ENCODE measurements at places on chromosomes 5 and 9.

GRCh38 chr5:111805071-111805470, 48.1 kb upstream of the NREP start:
- DNase-seq: no peak

GRCh38 chr5:181259974-181260719, 796 bp downstream of the TRIM52 start:
- DNase-seq: no peak

DNA sequence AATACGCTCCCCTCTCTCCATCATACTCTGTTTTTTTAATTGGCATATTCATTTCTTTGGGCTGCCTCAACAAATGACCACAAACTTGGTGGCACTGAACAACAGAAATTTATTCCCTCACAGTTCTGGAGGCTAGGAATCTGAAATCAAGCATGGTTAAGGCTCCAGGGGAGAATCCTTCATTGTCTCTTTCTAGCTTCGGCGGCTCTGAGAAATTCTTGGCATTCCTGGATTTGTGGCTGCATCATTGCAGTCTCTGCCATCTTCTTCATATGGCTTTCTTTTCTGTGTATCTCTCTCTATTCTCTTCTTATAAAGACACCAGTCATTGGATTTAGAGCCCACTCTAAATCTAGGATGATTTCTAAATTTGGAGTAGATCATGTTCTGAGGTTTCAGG, 10.9 kb upstream of the SLC24A2 start:
- DNase-seq: no peak

DNA sequence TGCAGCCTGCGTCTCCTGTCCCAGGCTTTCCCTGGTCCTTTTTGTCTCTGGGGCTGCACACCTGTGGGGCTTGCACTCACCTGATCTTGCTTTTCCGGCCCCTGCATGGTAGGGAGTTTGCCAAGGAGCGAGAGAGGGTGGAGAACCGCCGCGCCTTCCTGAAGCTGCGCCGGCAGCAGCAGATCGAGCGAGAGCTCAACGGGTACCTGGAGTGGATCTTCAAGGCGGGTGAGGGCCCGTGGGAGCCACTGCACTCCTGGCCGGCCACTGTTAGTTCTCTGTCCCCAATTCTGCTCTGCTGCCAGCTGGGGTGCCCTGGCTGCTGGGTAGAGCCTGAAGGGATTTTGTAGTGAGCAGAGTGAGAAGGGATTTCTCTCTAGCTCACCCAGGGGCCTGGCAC, 78.0 kb downstream of the CACNA1B start:
- DNase-seq: no peak

DNA sequence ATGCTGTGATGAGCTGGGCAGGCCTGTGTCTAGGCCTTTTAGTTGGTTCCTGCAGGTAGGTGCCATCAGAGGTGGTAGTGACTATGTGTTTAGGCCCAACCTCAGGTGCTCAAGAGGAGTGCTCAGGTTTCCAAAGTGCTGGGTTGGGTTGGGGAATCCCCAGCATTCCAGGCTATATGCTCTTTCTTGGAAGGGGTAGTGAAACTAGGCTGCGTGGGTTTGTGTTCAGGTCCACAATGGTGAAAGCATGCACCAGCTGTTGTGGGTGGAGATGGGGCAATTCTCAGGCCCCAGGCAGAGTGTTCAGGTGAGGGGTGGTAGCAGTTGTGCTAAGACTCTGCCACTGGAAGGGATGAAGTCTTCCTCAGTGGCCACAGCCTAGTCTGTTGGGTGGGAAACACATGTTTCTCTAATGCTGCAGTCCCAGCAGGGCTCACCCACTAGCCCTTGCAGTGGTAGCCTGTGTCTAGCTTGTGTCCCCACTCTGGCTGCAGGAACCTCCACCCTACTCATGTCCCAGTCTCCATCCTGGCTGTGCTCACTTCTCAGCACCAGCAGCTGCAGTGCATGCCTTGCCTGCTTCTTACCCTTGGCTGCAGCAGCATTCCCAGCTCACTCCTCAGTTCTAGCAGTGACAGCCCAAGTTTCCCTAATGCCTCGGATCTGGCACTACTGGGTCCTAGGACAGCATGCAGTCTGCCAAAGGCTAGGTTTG, 78.9 kb downstream of the FAM170A start:
- DNase-seq: no peak

- no peak for DNase-seq
Measured at GRCh38 chr9:130172858-130173665, 858 bp downstream of the NCS1 start.

GRCh38 chr9:28868228-28868990, 1295.1 kb upstream of the C9orf72 start:
- DNase-seq: no peak

- DNase-seq: no peak
Measured at GRCh38 chr5:38872826-38873225, 27.0 kb downstream of the OSMR start.

DNA sequence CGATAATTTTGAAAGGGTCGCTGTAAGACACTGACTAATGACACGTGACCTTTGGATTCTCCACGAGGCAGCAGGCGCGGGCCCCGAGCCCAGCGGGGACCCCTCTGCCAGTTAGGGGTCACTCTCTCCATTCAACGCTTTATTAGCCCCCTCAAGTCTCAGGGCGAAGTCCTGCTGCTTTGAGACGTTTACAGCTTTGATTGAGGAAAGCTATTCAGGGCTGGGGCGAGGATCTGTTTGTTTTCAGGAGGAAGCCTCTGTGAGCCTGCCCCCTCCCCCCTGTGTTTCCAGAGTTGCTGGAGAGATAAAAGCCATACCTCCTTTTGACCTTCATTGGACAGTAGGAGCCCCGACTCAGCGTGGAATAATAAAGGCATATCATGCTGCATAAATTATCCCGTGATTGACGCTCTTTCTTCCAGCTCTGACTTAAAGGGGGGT, 31.4 kb upstream of the MSX2 start:
- DNase-seq: no peak

- peak; percentile 76 for DNase-seq
Measured at GRCh38 chr9:69452110-69452782, 127.2 kb downstream of the ENTREP1 start.

DNA sequence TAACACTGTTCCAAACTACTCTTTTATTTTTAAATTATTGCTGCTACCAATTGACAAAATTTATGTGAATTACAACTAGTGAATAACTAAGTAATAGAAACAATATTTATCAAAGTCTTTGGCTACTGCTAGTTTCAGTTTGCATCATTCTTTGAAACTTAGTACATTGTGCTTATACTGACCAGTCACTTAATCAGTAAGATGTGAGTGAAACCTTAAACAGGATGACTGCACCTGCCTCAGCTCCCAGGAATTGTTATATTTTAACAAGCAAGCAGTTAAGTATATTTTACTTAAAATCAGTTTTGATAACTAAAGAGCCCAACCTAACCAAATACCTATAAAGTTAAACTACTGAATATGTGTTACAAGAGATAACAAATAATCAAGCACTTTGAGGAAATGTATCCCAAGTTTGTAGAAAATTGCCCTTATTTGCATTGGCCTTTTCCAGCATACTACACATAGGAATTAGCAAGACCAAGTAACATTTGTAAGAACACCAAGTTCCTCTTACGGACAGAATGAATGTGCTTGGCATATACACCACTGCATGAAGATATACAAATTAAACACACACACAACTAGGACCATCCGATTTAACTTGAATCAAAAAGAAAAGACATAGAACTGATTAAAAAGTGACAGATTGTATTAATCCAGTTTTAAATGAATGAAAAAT, 545.5 kb upstream of the DAB2 start:
- no peak for DNase-seq

DNA sequence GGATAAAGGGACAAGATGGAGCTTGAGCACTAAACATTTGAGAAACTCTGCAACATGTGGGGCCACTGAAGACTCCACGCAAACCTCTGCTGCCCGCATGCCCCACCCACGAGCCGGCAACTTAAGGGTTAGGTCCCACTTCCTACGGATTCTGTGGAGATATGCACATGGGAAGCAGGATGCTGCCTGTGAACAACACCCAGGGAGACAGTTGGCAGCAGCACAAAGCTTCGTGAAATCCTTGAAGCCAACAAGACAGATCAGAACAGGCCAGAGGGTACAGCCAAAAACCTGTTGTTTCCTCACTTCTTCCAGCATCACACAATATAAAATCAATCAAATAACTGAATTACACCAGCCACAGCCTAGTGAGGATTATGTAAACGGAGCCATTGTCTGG, 270.4 kb downstream of the ENC1 start:
- DNase-seq: no peak

- DNase-seq: no peak
Measured at GRCh38 chr9:17422994-17423680, 155.7 kb upstream of the SH3GL2 start.

DNA sequence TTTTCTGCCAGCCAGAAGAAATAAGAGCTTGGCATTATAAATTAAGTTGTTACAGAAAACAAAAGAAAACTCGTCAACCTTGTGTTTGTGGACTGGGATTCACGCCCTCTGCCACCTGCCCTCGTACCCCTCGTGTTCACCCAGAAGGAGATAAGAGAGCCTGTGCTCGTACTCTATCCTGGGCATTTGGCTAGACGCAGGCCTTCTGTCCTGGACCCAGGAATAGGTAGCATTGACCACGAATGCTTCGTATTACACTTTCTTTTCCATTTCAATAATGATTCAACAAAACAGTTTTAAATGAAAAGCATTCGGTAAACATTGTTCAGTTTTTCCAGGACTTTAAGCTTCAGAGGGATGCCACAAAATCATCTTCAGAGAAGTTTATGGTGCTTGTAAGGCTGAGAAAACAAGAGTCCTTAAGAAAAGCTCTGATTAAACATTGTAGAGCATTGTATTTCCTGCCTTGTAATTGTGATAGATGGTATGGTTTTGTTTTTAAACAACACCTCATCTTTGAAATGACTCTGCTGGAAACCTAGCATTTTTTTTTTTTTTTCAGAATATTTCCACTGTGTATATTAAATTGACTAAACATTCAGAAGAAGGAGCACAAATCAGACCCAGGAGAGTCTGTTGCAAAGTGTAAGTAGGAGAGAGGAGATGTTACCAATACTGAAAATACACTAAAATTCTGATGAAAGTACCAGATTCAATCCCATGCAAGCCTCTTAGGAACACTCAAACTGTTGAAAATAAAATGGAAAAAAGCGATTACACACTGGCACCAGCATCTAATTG, 27.6 kb downstream of the MTX3 start:
- DNase-seq: no peak

GRCh38 chr9:117535973-117536372, 121.1 kb upstream of the ASTN2 start:
- DNase-seq: no peak

DNA sequence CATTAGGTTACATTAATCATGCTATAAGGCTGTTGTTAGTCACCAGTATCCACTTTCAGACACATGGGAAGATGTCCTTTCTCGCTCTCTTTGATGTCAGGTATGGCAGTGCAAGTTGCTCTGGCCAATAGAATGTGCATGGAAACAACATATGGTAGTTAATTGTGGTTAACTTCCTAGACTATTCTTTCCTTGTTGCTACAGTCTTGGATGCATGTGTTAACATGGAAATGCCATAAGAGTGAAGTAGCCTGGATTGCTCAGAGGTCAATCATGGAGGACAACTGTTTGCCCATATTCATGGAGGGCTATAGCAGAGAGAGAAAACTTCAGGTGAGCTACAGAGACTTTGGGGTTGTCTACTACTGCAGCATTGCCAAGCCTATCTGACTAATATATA, 245.8 kb upstream of the GAS1 start:
- no peak for DNase-seq

GRCh38 chr5:134555890-134556311, 30.4 kb downstream of the JADE2 start:
- peak; percentile 98 for DNase-seq

All from A172 (cell line).